ENCODE measurements at places on chromosomes 16 and 17.
A peak's percentile ranks its signal among the peaks of the same experiment; 100 is the strongest.

DNA sequence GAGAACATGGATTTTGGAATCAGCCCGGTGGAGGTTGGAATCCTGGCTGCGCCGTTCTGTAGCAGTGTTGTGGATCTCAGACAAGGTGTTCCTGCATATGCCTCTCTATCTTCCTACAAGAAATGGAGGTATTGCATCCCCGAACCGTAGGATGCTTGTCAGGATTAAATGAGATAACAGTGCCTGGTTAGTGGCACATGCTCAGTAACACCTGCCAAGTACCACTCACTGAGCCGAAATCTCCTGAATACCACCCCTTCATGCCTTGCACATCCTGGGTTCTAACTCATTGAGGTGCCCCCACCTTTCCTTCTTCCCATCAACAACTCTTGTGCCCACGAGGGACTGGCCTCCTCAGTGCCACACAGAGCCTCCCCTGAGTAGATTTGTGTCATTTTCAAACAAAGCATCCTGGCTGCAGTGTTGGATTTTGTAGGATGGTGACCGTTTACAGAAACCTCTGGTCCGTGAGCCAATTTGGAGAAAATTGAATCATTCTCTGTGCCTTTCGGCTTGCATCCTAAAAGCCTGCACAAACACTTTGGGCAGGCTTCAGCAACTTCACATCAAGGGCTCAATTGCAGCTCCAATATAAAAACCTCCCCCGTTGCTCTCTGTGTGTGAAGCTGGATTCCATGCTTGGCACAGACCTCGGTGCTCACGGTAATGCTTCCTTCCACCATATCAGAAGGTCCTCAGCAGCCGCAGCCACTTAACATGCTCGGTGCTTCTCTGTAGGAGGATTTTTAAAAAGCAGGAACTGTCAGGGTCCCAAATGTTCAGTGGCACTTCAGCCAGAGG lies 84.2 kb downstream of the WWOX start:
- DNase-seq, result no peak

- DNase-seq, result no peak
Observed at GRCh38 chr17:75998327-75998795, 2.3 kb upstream of the CDK3 start.

DNA sequence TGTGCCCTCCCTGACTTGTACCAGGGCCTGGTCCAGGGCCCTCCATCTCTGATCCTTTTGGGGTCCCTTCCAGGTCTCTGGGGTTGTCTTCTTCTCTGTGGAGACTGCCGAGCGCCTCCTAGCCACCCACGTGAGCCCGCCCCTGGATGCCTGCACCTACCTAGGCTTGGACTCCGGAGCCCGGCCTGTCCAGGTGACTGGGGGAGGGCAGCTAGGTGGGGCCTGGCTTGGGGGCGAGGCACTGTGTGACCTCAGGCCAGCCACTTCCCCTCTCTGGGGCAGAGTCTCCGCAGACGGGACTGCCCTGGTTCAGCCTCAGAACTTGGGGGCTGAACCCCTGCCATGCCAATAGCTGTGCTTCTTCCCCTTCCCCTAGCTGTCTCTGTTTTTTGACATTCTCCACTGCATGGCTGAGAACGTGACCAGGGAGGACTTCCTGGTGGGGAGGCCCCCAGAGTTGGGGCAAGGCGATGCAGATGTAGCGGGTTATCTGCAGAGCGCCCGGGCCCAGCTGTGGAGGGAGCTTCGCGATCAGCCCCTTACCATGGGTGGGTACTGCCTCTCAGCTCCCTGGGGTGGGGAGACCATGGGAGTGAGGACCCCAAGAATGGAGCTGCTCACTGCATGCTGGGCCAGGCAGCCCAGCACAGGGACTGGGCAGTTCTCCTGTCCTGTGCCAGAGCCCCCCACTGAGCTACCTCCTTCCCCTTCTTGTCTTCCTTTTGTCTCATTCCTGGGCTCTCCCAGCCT lies 14.6 kb downstream of the FCSK start:
- no peak for DNase-seq

DNA sequence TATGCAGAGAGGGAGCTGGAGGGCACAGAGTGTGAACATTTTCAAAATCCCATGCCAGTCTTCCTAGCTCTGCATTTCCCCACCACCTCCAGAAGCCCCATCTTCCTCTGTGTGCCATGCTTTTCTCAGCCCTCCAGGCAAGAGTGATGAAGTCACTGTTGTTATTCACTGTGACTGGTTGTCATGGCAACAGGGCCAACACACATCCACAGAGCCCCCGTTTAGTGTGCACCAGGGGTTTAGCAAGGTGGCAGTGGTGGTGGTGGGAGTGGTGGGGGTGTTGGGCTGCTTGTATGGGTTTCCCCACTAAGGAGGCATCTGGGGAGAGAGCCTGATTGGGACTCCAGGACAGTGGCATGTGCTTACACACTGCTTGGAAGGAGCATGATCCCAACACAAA lies 309.9 kb upstream of the ASIC2 start:
- no peak for DNase-seq

DNA sequence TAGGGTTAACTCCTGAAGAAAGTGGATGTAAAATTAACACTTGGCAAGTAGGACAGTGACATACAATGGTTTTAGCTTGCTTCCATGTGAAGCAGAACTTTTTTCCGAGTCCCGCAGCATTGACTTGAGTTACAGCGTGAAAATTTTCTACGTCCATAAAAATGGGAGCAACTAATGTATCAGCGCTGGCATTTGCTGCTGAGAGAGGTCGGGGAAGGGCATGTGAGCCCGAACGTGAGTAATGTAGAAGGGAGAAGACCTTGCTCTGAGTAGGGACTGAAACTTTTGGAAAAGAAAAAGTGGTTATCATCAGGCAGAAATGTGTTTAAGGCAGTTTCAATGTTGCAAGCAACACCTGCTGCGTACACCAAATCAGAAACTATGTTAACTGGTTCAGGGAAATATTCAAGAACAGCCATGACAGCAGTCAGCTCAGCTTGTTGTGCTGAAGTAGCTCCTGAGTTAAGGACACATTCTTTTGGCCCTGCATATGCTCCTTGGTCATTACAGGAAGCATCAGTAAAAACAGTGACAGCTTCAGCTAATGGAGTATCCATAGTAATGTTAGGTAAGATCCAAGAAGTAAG lies 70.9 kb upstream of the ARL4D start:
- DNase-seq, result no peak

- no peak for DNase-seq
Observed at GRCh38 chr16:27052007-27052406, 14.7 kb upstream of the C16orf82 start.

- DNase-seq, result no peak
Observed at GRCh38 chr16:23486480-23486879, 23.8 kb downstream of the GGA2 start.

DNA sequence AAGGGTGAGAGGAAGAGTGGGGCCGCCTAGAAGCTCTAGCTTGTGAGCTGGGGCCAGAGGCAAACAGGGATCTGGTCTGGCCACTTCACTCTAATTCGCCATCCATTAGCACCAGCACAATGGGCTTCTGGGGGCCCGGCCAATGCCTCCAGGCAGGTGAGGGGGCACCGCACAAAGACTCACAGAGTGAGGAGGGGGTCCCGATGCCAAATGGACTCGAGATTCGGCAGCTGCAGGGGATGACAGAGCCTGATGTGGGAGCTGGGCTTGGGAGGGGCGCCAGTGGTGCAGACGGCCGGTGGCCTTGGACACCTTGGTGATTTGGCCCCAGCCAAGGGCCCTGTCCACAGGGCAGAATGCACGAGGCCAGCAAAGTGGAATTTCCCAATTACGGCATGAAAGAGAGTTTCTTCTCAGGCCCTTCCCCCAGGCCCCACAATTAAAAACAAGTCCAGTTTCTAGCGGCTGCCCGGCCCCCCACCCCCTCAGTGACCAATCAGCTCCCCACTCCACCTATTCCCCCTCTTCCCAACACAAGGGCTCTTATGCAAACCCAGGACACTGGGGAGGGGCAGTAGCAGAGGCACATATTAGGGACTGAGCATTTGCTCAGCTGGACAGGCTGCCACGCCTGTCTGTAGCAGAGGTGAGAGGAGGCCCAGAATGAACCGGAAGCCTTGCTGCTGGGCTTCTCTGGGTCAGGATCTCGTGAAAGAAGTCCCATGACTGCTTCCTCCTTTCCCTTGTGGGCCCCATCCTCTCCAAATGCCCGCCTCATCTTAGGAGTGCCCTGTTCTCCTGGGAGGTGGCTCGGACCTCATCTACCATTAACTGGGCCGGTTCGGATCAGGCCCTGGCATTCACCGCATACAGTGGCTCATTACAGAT lies 39.4 kb upstream of the MTSS2 start:
- DNase-seq, result peak; percentile 50

DNA sequence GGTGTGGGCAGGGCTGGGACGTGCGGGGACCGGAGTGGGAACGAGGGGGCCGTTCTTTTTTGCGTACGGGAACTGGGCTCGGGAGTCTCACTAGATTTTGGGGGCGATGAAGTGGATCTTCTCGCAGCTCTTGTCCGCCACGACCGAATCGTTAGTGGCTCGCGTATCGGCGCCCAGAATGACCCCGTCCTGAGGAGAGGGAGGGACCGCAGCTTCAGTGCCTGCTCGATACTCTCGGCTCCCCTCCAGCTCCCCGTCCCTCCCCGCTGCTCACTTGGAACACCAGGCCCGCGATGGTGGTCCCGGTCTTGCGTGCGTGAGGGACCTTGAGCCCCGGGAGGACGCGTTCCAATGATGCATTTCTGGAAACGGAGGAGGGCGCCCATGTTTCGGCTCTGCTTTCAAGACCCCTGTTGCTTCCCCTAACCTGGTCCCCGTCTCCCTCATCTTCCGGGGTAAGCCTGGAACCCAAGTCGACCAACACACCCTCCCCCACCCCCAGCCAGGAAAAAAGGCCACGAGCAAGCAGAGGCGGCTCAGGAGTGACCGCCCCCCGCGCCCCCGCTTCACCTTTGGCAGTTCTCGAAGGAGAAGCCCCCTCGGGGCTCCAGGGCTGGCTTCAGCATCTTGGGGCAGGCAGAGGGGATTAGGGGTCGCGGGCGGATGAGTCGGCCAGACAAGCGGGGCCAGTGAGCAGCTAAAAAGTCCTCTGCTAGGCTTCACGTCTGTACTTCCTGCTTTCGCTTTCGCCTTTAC lies at the start of gene PSMB10:
Gene PSMB10 (minus strand): TSS at position 727 of the 756 bp plus-strand sequence. CDS start 101 bp downstream, at position 626.
- DNase-seq, result peak; percentile 27

DNA sequence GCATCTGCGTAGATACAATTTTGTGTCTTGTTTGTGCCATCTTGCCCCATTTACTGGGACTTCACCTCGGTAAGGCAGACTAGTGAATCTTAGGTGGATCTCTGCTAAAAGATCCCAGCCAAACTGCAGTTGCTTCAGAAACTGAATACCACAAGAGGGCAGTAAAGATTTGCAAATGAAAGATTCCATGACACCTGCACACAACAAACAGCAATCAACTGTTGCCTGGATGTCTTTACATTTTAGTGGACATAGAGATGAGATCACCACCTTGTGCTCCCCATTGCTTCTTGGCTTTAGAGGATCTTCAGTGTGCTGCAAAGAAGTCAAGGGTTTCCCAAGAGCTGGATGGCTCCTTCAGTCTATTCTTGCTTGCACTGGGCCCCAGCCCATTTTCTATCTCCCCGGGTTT lies 119.2 kb upstream of the CACNG5 start:
- DNase-seq, result peak; percentile 27

- DNase-seq, result no peak
Observed at GRCh38 chr17:74196541-74197317, 6.7 kb upstream of the RPL38 start.

All from tibial nerve (tissue), 4 donors.